ENCODE measurements at places on chromosomes 12 and 14.

- no peak for DNase-seq
These were observed 48.2 kb upstream of the MAP3K9 start for GRCh38 chr14:70857496-70857890.

GRCh38 chr12:50167049-50167828, at the start of gene CERS5:
Gene CERS5, minus strand, starts transcription at chr12:50167369. Its CDS starts 72 bp downstream, at chr12:50167297.
- peak; percentile 90 for DNase-seq

GRCh38 chr12:93379981-93380361, 2.2 kb downstream of the NUDT4 start:
- DNase-seq, result no peak

DNA sequence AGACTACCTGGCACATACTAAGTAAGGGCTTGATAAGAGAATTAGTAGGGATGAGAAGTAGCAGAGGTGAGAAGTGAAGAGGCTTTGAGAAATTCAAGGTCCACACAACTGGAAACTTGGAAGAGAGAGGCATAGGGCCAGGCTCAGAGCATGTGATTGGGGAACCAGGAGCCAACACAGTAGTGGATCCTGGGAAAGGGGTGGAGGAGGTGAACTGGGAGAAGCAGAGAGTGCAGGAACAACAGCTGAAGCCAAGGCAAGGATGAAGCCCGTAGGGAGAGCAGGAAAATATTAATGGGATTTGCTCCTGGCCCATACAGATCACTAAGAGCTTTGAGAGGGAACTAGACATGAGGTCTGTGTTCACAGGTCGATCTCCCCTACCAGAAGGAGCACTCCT, 1.4 kb upstream of the ITGB7 start:
- no peak for DNase-seq

- no peak for DNase-seq
These were observed 9.6 kb upstream of the FOXG1 start for GRCh38 chr14:28756884-28757570.

DNA sequence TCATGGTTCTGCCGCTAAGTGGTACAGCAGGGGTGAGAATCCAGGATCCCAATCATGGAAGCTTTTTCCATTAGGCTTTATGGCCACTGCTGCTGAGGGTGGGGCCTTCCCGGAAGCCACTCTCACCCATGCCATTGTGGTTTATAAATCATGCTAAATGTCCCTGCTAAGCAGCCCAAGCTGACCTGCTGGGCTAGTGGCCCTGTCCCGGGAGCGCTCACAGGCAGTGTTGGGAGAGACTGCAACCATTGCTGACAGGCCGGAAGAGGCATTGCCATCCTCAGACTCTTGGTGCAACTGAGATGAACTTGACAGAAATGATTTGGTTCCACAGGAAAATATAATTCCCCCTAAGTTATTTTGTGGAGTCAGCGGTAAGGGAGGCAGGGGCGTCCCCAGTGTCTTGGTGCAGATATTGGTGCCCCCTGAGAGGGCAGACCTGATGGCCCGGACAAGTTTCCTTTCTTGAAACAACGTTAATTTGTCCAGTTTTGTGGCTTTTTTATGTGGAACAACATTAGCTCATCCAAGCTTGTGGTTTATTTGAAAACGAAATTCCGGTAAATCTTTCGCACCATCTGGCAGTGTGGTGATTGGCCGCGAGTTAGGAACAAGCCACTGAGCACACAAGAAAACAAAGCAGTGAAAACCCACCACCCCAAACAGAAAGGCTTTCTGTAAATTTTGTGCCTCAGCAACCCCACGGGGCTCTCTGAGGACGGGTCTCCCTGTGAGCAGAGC, 82.3 kb downstream of the SSPN start:
- no peak for DNase-seq

- no peak for DNase-seq
These were observed 56.2 kb downstream of the PHETA1 start for GRCh38 chr12:111312708-111313107.

GRCh38 chr14:44586910-44587309, 79.8 kb upstream of the FSCB start:
- DNase-seq, result peak; percentile 100

- no peak for DNase-seq
These were observed 81.1 kb upstream of the ESRRB start for GRCh38 chr14:76294876-76295275.

- DNase-seq, result no peak
These were observed 165.4 kb downstream of the MDGA2 start for GRCh38 chr14:47509957-47510356.

DNA sequence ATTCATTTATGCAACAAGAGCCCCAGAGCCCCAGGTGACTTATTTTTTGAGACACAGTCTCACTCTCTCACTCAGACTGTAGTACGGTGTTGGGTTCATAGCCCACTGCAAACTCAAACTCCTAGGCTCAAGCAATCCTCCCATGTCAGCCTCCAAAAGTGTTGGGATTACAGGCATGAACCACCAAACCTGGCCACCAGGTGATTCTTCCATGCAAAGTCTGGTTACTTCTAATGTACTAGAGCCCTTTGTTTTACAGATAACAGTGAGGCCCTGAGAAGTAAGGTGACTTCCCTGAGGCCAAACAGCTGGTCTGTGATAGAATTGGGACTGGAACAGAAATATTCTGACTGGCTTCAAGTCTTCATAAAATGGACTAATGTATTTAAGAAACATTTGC, 10.0 kb upstream of the KCNK10 start:
- DNase-seq, result no peak

GRCh38 chr12:81086342-81086741, 8.5 kb downstream of the ACSS3 start:
- DNase-seq, result no peak

DNA sequence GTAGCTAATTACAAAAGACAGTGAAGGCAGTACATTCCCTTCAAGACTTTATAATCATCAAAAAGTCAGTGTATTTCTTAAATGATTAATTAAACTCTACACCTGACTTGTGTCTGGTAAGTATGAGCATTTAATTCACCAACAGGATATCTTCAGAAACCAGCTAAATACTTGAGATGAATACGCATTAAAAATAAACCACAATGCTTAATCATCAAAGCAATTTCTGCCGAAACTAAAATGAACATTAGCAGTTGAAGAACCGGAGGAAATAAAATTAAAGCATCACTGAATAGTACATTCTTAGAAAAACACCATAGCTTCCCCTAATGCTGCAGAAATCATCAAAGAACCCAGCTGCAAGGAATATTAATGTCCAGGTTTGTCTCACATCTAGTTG, 32.7 kb downstream of the SLC25A21 start:
- DNase-seq, result no peak

DNA sequence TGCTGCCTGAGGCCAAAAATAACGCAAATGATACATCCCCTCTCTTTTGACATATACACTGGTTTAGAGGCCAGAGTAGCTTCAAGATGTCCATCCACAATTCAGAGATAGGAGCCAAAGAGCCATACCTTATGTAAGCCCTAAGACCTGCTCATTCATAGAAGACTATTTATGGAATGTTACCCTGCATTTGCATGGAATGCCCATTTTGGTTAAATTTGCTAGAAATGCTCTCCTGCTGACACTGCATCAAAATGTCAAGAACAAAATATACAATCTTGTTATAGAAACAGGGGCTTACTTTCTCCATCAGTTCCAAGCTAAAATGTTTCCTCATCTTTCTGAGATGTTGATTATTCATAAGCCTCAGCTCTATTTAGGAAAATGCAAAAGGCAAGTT, 183.3 kb upstream of the CDKN3 start:
- no peak for DNase-seq

DNA sequence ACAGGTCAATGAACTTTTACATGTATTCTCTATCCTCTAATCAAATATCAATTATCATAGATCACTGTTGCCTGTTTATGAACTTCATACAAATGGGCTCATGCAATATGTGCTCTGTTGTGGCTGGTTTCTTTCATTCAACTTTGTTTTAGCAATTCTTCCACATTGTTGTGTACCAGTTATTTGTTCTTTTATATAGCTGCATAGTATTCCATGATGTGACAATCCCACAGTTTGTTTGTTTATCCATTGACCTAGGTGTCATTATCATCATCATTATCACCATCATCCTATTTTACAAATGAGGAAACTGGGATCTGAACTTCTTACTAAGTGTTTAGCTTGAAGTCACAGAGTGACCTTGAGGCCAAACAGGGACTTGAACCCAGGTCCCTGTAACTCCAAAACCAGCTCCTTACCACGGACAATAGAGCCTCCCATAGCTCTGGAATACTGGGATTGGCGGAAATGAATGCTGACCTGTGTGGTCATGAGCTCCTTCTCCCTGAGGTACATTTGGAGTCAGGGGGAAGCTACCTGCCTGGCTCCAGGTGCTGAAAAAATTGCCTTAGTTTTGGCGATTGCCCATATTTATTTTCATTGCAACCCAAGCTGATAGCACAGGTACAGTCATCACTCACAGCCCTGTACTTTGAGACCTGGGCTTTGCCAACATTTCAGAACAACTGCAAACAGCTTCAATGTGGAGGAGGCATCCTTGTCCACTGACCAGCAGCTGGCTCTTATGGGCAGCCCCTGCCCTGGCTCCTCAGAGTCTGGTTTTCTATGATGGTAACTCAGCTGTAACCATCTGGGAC, 9.2 kb downstream of the ZFP36L1 start:
- no peak for DNase-seq

- DNase-seq, result no peak
These were observed 26.7 kb downstream of the C14orf132 start for GRCh38 chr14:96065661-96066459.

GRCh38 chr14:74135426-74135825, 50.7 kb downstream of the LIN52 start:
- DNase-seq, result no peak

DNA sequence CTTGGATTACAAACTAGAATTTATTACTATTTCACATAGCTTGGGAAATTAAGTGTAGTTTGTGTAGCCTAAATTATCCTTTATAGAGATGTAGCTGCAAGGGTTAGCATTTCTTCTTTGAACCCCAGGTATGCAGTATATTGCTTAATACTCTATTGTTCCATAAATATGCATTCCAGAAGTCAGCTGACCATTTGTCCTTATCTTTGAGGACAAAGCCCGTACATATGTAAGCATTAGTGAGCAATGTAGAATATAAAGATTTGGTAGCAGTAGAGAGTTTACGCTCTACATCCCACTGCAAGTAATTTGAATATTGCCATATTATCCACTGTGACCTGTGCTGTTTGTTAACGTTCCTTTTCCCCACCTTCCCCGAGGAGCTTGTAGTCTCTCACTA, 26.9 kb downstream of the PPM1A start:
- no peak for DNase-seq
